ENCODE measurements at places on chromosomes 12 and 14.
A peak's percentile ranks its signal among the peaks of the same experiment; 100 is the strongest.

DNA sequence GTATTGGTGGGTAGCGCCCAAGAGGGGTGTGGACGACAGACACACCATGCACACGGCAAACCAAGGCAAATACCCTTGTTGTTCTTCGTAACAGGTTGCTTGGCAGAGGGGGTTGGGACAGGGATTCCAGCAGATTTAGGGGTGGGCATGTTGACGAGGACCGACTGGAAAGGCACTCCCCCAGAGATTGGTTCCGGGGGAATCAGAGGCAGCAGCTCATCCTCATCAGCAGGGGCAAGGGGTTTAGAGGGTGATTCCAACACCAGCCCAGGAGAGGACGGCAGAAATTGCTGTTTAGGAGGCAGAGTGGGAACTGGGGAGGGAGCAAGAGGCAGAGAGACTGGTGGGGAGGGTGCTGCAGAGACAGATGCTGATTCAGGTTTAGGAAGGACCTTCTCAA lies 9.3 kb downstream of the NACA start:
- DNase-seq = no peak

DNA sequence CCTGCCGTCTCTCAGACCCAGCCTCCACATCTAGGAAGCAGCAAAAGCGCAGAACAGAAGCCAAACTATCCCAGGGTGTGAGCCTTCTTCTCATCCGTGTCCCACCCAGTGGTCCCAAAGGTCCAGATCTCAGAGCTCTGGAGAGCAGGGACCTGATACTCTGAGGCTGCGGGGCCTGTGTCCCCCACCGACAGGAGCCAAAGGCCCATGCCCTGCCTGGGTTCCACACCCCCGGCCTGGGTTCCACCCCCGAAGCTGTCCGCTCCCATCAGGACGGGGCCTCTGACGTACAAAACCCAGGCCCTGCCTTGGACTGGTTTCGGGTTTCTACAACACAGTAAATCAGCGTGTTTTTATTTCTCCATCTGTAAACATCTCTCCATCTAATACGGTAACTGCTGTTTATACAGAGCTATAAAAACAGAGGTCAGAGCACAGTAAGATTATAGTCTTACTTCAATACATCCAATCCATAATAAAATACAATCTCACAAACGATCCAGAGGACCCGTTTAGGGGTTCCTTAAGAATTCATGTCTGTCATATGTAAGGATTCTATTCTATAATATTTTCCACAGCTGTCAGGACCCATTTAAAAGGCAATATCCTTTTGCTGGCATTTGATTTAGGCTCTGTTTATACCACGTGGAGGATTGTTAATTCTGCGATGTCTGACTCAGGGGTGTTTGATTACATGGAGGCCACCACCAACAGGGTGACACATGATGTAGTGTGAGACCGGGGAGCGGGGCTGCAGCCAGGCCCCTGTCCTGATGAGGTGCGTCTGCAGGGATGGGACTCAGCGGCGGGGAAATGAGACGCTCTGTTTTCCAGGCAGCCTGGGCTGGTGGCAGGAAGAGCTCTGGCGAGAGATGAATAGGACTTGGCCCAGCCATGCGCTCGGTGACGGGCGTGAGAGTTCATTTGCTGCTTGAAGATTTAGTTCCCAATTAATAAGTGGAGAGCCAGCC lies 110.3 kb downstream of the DICER1 start:
- no peak for DNase-seq

DNA sequence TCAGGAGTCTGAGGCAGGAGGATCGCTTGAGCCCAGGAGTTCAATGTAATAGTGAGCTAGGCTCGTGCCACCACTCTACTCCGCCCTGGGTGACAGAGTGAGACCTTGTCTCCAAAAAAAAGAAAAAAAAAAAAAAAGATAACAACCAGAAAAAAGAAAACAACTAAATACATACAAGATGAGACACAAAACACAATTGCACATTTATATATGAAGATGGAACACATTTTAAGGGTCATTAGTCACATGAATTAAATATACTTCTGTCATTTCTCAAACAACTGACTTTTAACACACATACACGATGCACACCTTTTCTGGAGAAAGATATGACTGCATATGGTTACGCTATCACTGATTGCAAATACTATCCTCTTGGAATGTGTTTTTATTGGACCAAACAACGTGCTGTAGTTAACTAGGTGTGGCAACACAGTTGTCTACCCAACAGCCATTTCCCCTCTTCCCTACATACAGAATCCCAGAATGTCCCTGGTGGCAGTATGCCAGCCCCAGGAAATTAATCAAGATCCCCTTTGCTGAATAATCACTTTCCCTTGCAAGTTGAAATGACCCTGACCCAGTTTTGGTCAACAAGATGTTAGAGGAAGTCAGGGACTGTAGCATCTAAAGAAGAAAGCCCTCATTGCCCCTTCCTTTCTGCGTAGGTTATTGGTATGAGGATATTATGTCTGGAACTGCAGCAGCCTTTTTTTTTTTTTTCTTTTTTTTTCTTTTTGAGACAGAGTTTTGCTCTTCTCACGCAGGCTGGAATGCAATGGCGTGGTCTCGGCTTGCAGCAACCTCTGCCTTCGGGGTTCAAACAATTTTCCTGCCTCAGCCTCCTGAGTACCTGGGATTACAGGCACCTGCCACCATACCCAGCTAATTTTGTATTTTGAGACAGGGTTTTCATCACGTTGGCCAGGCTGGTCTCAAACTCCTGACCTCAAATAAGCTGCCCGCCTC lies 5.6 kb upstream of the MYL6B start:
- no peak for DNase-seq

DNA sequence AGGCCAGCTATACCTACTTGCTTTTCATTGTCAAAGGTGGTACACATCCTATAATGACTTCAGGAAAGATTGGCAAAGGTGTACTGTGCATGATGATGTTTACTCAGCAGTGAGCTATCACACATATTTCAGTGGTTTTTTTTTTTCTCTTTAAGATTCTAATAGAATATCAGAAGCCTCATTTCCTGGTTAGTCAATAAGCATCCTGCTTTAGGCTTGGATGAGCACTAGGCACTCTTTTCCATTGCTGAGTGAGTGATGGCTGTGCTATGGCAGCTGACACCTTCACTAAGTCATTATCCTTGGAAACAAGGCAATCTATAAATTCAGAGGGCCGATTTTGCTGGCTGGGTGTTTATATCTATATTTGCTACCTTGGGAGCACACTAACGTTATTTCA lies 161.1 kb upstream of the RASSF8 start:
- DNase-seq = peak; percentile 41

GRCh38 chr12:130746546-130746945 lies 30.4 kb upstream of the RIMBP2 start:
- no peak for DNase-seq

DNA sequence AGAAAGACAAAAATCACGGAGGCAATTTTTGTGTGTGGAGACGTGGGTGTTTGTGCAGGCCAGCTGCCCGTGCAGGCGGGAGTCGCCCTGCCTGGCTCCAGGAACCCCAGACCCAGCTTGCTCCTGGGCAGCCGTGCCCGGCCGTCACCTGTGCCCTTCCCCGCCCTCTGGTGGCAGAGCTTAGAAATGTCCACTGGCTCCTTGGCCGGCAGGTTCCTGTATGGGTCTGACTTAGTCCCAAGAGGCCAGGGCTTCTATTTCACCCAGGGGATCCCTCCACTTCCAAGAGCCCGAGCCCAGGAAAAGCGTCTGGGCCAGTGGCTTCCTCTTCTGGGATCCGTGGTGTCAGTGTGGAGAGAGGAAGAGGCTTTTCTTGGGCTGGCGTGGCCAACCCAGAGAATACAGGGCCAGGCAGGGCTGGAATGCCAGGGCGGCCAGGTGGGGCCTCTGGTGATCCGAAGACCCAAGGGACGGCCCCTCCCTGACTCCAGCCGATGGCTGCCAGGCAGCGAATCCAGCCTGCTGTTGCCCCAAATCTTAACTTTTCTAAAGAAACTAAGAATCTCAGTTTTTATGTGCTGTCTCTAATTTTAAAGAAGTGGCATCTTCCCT lies 120.9 kb downstream of the TMEM132C start:
- DNase-seq = no peak

DNA sequence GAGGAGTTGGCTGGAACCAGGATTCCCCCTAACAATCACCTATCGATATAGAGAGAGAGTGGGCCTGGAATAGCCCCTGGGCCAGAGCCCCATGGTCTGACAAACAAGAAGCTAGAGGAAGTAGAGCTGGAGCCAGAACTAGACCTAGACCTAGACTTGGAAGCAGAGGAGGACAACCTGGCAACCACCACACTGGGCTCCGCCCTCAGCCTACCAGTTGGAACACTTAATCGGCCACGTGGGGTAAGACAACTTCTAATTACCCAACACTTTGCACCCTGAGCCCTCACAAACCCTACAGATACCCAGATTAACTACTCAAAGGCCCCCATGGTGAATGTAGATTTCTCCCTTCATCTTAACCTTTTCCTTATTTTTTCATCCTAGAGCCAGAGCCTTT lies 4.6 kb upstream of the PA2G4 start:
- DNase-seq = no peak

GRCh38 chr14:104475256-104475655 lies 104.3 kb upstream of the C14orf180 start:
- no peak for DNase-seq

DNA sequence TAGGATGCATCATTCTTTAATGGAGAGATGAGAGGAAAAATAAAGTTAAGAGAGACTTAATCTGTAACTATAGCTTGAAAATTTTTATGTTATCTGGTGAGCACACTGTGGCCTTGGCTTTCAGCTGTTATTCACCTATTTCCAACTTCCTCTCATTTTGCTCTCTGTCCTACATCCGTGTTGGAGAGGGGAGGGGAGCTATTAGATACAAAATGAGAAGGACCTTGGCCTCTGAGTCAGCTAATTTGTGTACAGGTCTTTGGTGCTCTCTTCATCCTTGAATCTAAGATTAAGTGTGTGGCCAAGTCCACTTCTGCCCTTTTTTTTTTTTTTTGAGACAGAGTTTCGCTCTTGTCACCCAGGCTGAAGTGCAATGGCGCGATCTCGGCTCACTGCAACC lies 887 bp upstream of the APOBEC1 start:
- no peak for DNase-seq

DNA sequence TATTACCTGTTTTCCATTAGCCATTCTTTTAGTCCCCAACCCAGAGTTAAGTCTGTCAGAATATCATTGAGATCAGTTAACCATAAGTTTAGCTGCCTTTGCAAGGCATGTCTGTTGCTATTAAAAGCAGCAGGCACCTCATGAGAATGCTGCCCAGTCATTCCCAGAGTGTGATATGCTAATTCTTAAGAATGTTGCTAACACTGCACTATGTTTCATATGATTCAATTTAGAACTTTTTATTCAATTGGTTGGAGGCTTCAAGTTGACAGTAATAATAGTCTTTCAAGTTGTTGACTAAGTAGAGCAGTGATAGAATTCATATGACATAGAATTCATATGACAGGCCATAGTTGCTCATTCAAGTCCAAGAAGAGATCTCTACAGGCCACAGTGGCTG lies 292.3 kb downstream of the FUT8 start:
- DNase-seq = peak; percentile 18

GRCh38 chr14:104578321-104578720 lies 1.2 kb upstream of the C14orf180 start:
- DNase-seq = no peak

DNA sequence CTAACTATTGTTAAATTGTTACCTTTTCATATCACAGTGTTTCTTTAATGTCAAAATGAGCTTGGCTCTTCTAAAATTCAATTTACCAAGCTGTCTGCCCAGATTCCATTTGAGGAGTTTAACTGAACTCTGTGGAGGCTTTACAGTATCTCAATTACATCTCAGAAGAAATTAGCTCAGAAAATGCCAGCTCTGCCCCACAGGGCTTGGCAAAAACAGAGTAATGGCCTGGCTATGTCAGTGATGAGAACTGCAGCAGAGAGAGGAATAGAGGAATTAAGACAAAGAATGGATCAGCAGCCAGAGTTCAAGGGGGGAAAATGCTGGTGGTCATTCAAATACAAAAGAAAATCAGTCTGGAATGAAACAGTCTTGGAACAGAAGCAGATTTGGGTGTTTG lies 15.8 kb upstream of the TMTC1 start:
- no peak for DNase-seq

DNA sequence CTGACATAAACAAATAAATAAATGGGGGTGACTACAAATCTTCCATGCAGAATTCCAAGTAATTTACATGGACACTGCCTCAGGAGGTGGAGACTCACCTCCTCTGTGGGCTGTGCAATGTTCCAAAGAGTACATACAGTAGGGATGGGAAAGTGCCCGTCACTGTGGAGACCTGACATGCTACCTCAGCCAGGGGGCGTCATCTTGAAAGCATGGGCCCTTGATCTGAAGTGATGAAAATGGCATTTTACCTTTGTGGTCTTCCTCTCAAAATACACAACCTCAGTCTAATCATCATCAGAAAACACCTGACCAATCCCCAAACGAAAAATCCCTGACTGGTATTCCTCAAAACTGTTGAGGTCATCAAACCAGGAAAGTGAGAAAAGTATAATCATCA lies 48.4 kb downstream of the ANAPC7 start:
- no peak for DNase-seq

- DNase-seq = no peak
These were observed 78.3 kb upstream of the BDKRB2 start for GRCh38 chr14:96126339-96126782.

Measured in epithelial cell of proximal tubule (primary cell).